ENCODE measurements at places on chromosomes 1 and 21.
A peak's percentile ranks its signal among the peaks of the same experiment; 100 is the strongest.

DNA sequence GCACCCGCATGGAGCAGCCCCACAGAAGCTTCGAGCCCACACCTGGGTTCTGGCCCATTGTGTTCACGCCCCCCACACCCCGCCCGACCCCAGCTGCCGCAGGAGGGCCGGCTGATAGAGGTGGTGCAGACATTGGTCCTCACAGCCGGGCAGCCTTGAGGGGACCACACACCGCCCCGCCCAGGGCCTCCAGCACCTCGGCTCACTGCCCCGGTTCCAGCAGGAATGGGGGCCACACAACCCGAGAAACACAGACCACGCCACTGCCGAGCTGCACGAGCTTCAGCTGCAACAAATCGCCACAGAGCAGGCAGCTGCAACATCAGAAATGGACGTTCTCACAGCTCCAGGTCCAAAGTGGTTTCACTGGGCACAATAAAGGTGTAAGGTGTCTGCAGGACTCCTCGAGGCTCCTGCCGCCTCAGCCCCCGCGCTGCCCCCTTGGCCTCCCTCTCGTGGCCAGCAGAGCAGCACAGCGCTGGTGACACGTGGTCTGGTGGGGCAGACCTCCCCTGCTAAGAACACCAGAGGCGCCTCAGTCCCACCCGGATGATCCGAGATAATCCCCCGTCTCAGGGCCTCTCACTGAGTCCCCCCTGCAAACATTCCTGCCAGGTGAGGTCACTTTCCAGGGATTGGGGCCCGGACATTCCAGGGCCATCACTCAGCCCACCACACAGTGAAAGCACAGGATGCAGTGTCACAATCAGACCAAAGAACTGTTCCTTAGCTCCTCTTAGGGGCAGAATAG, 62.3 kb upstream of the ADARB1 start:
- H3K36me3 ChIP-seq: no peaks in the 10 kb centered on the region
- H3K27me3 ChIP-seq: no peaks in the 10 kb centered on the region
- no peak overlapping the region for H3K4me3 ChIP-seq

- H3K4me3 ChIP-seq: no peak overlapping the region
- no peak for DNase-seq
- H3K4me1 ChIP-seq: peaks cover 28% of the 10 kb centered on the region
- H3K27me3 ChIP-seq: no peaks in the 10 kb centered on the region
- H3K27ac ChIP-seq: peak overlapping the region; percentile 60
These were observed 86.5 kb downstream of the VPS13D start for GRCh38 chr1:12316331-12316730.

GRCh38 chr1:84505493-84506001, 639 bp upstream of the SPATA1 start:
- no peaks in the 10 kb centered on the region for H3K27me3 ChIP-seq
- peaks cover 63% of the 10 kb centered on the region for H3K4me1 ChIP-seq
- H3K36me3 ChIP-seq: peaks cover 15% of the 10 kb centered on the region
- DNase-seq: peak; percentile 74
- H3K27ac ChIP-seq: peak overlapping the region; percentile 98

- H3K4me1 ChIP-seq: peaks cover 34% of the 10 kb centered on the region
- H3K36me3 ChIP-seq: peaks cover 19% of the 10 kb centered on the region
- H3K4me3 ChIP-seq: peak overlapping the region; percentile 70
- H3K27me3 ChIP-seq: peaks cover 9% of the 10 kb centered on the region
- DNase-seq: peak; percentile 92
- peak overlapping the region; percentile 86 for H3K27ac ChIP-seq
These were observed 10.0 kb downstream of the YBEY start for GRCh38 chr21:46295996-46296752.

DNA sequence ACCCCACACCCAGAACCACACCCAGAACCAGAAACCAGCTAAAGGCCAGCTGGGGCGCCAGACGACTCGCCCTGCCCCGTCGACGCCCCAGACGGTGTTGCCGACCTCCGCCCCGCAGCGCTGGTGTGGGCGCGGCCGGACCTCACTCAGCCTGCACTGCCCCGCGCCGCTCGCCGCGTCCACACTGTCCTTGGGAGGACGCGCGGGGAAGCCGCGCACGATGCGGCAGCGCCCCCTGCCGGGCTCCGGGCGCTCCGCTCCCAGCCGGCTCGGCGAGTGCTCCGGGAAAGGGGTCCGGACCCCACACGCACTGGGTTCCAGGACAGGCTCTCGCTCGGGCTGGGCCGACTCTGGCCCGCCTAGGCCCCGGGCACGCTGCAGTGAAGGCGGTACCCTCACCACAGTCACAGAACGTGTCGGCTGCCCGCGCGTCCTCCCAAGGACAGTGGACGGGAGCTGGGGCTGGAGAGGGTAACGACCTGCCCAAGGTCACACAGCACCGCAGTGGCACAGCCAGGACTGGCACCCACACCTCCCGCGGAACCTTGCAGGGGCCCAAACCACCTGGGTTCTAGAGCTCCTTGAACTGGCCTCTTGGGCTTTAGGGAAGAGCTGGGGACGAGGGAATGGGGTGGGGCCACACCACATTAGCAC, 90.2 kb downstream of the DMRTA2 start:
- DNase-seq: peak; percentile 59
- H3K36me3 ChIP-seq: no peaks in the 10 kb centered on the region
- peaks cover 52% of the 10 kb centered on the region for H3K27me3 ChIP-seq
- H3K27ac ChIP-seq: peak overlapping the region; percentile 39
- peak overlapping the region; percentile 69 for H3K4me3 ChIP-seq

DNA sequence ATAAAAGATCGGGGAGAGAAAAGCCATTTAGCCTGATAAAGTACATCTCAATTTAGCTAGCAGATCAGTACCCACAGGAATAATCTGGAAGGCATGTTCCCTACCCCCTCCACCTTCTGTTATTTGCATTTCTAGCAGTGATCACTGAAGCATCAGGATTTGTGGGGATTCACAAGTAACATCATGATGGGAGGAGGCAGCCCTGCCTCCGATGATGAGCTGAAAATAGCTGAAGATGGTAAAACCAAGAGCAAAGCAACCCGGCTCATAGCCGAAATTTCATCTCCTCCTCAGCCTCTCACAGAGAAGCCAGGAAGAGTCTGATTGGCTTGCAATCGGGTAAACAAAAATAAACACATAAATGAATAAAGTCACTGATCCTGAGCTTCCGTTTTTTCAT, 2.4 kb downstream of the CCSAP start:
- H3K4me1 ChIP-seq: peaks cover 32% of the 10 kb centered on the region
- H3K27me3 ChIP-seq: peaks cover 3% of the 10 kb centered on the region
- no peak for DNase-seq
- H3K27ac ChIP-seq: no peak overlapping the region
- H3K36me3 ChIP-seq: no peaks in the 10 kb centered on the region

GRCh38 chr1:213110349-213111300, 59.6 kb downstream of the RPS6KC1 start:
- no peak for DNase-seq
- H3K4me3 ChIP-seq: no peak overlapping the region
- no peaks in the 10 kb centered on the region for H3K27me3 ChIP-seq
- peaks cover 11% of the 10 kb centered on the region for H3K36me3 ChIP-seq

- H3K27ac ChIP-seq: peak overlapping the region; percentile 59
- peak overlapping the region; percentile 41 for H3K4me3 ChIP-seq
- no peak for DNase-seq
- no peaks in the 10 kb centered on the region for H3K27me3 ChIP-seq
- peaks cover 48% of the 10 kb centered on the region for H3K4me1 ChIP-seq
These were observed 41.0 kb downstream of the GATAD2B start for GRCh38 chr1:153881751-153882150.

- H3K27me3 ChIP-seq: no peaks in the 10 kb centered on the region
- H3K27ac ChIP-seq: peak overlapping the region; percentile 59
- peaks cover 12% of the 10 kb centered on the region for H3K4me1 ChIP-seq
- H3K4me3 ChIP-seq: peak overlapping the region; percentile 51
These were observed 730 bp downstream of the SLC16A4 start for GRCh38 chr1:110390096-110390495.

- no peaks in the 10 kb centered on the region for H3K36me3 ChIP-seq
- H3K4me1 ChIP-seq: peaks cover 29% of the 10 kb centered on the region
- H3K4me3 ChIP-seq: no peak overlapping the region
- H3K27ac ChIP-seq: no peak overlapping the region
- H3K27me3 ChIP-seq: no peaks in the 10 kb centered on the region
These were observed 48.1 kb upstream of the ENAH start for GRCh38 chr1:225700889-225701465.

- peaks cover 89% of the 10 kb centered on the region for H3K4me1 ChIP-seq
- H3K27me3 ChIP-seq: no peaks in the 10 kb centered on the region
- H3K27ac ChIP-seq: peak overlapping the region; percentile 78
- no peak overlapping the region for H3K4me3 ChIP-seq
- H3K36me3 ChIP-seq: no peaks in the 10 kb centered on the region
These were observed 34.4 kb downstream of the ATP2B4 start for GRCh38 chr1:203660931-203661484.

DNA sequence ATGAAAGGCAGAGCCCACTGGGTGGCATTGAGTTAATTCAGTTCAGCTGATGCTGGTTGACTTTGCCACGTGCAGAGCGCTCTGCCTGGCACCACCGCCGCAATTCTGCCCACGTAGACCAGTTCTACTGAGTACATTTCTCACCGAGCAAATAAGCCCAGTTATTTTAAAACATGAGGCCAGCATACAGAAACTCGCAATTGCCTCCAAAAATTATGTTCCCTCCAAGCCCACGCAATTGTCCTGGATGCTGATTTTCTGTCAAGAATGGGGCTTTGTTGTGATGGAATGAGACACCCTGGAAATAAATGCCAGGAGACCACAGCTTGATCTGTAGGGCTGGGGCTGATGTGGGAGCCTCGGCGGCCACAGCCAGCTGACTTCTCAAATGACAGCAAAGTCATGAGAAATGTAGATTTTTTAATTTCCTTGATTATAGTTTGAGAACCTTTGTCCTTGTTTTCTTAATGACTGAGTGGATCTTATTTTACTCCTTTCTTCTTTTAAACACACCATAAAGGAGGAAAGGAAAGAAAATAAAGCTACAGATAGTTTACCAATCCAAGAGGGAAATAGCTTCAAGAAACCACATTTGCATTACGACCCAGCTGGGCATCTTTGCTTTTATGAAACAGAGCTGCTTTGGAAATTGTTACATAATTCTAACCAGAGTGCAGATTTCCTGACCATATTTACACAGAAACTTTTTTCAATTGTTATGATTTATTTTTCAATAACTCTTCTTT, 11.6 kb upstream of the PARP1 start:
- DNase-seq: no peak
- H3K4me3 ChIP-seq: no peak overlapping the region
- no peaks in the 10 kb centered on the region for H3K27me3 ChIP-seq
- H3K27ac ChIP-seq: no peak overlapping the region

DNA sequence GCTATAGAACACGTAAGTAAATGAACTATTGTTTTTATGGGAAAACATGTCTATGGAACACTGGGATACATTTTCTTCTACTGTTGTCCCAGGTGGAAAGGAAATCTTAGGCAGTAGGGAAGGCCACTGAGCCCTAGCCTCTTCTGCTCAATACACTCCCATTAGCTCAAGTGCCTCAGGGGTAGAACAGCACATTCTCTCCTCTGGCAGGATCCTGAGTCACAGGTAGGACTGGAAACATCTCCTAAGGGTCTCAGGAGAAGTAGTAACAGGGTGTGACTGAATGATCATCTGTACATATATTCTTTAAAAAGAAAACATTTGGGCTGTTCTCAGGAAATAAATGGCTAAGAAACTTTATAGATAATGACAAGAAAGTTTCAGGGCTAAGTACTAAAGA, 175.6 kb upstream of the ESRRG start:
- no peak overlapping the region for H3K27ac ChIP-seq
- H3K4me3 ChIP-seq: no peak overlapping the region
- peaks cover 13% of the 10 kb centered on the region for H3K4me1 ChIP-seq
- H3K27me3 ChIP-seq: no peaks in the 10 kb centered on the region
- no peaks in the 10 kb centered on the region for H3K36me3 ChIP-seq

DNA sequence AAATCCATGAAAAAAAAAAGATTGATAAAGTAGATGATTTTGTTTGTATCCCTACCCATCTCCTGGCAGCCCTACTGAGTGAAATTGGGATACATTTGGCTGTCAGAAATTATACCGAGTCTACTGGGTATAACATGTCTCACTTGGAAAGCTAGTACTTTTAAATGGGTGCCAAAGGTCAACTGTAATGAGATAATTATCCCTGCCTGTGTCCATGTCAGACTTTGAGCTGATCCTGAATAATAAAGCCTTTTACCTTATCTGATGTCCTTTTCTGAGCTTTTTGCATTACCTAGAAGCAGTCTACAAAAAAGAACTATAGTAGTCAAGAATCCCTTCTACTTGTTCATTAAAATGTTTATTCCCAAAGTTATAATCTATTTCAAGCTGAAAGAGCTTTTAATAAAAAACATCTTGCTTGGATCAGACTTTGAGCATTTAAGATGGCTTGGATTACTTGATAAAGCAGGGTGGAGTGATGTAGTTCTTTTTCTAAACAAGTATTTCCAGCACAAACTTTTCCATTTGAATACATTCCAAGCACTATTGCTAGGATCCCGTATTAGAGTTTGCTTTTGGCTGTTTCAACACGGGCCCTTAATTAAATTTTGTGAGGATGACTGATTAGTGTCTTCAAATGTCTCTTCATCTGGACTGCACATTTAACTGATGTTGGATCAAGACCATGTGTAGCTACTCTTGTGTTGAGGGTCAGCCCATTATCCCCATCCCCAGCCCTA, 69.2 kb downstream of the DTL start:
- no peaks in the 10 kb centered on the region for H3K36me3 ChIP-seq
- peaks cover 48% of the 10 kb centered on the region for H3K4me1 ChIP-seq
- H3K27ac ChIP-seq: peak overlapping the region; percentile 13
- no peak for DNase-seq
- no peak overlapping the region for H3K4me3 ChIP-seq
- H3K27me3 ChIP-seq: no peaks in the 10 kb centered on the region

- no peak overlapping the region for H3K4me3 ChIP-seq
- peaks cover 25% of the 10 kb centered on the region for H3K4me1 ChIP-seq
- no peaks in the 10 kb centered on the region for H3K27me3 ChIP-seq
- H3K36me3 ChIP-seq: no peaks in the 10 kb centered on the region
- H3K27ac ChIP-seq: no peak overlapping the region
These were observed 40.3 kb upstream of the THEM4 start for GRCh38 chr1:151949371-151950193.

- no peak overlapping the region for H3K27ac ChIP-seq
- no peaks in the 10 kb centered on the region for H3K36me3 ChIP-seq
- no peak overlapping the region for H3K4me3 ChIP-seq
- no peak for DNase-seq
- peaks cover 39% of the 10 kb centered on the region for H3K4me1 ChIP-seq
These were observed 7.8 kb upstream of the TARS2 start for GRCh38 chr1:150479370-150479769.

- H3K4me3 ChIP-seq: no peak overlapping the region
- peak overlapping the region; percentile 84 for H3K27ac ChIP-seq
- no peaks in the 10 kb centered on the region for H3K27me3 ChIP-seq
These were observed 85.9 kb downstream of the PDE9A start for GRCh38 chr21:42739061-42739931.

GRCh38 chr1:222095606-222096475, 354.0 kb upstream of the DUSP10 start:
- peak; percentile 23 for DNase-seq
- H3K4me1 ChIP-seq: peaks cover 17% of the 10 kb centered on the region
- H3K27me3 ChIP-seq: no peaks in the 10 kb centered on the region

DNA sequence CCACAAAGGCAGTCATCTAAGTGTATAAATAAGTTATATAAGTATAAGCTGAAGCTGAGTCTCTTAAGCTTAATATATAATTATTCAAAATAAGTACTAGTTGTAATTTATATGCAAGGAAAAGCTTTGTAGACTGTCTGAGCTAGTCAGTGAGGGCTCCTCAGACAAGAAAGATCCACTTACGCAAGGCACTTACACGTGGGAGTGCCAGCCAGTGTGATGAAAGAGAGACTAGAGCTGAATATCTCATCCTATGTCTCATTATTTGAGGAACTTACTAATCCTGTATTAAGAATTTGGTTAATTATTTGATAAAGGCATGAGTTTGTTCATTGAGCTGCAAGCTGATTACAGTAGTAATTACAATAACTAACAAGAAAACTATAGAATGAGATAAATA, 146.9 kb downstream of the PDE4B start:
- H3K36me3 ChIP-seq: no peaks in the 10 kb centered on the region
- no peak overlapping the region for H3K27ac ChIP-seq
- H3K4me1 ChIP-seq: no peaks in the 10 kb centered on the region
- no peak for DNase-seq
- no peaks in the 10 kb centered on the region for H3K27me3 ChIP-seq
